Substantia nigra (tissue), 51 donors: ENCODE measurements at places on chromosomes 5 and 9.

- DNase-seq, result no peak
Measured at GRCh38 chr9:127567730-127568617, 44.1 kb upstream of the STXBP1 start.

DNA sequence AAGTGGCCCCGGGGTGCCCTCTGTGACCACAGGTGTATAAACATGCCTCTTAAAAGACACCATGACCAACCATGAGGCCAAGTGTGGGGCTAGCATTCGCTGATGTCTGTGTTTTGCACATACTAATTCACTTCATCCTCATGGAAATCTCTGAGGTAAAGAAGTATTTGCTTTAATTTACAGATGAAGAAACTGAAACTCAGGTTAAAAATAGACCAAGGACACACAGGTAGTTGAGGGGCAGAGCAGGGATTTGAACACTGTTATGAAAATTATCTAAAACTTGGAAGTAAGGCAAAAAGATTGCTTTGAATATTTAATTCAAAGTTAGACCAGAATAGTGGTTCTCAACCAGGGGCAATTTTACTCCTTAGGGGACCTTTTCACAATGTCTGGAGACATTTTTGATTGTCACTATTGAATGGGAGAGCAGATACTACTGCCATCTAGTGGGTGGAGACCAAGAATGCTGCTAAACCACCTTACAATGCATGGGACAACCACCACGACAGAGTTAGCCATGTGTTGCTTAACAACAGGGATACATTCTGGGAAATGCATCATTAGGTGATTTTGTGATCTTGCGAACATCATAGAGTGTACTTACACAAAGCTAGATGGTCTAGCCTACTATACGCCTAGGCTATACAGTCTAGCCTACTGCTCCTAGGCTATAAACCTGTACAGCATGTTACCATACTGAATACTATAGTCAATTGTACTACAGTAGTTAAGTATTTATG is 8.0 kb upstream of the FXN start:
- no peak for DNase-seq

- no peak for DNase-seq
Measured at GRCh38 chr9:105908069-105908468, 213.7 kb downstream of the TMEM38B start.

- DNase-seq, result no peak
Measured at GRCh38 chr5:180197016-180197702, 11.9 kb downstream of the RASGEF1C start.

- DNase-seq, result peak; percentile 70
Measured at GRCh38 chr5:65809817-65810531, 88.0 kb downstream of the NLN start.
